Fibroblast of the conjunctiva (primary cell): ENCODE measurements at places on chromosomes 1 and 21.

DNA sequence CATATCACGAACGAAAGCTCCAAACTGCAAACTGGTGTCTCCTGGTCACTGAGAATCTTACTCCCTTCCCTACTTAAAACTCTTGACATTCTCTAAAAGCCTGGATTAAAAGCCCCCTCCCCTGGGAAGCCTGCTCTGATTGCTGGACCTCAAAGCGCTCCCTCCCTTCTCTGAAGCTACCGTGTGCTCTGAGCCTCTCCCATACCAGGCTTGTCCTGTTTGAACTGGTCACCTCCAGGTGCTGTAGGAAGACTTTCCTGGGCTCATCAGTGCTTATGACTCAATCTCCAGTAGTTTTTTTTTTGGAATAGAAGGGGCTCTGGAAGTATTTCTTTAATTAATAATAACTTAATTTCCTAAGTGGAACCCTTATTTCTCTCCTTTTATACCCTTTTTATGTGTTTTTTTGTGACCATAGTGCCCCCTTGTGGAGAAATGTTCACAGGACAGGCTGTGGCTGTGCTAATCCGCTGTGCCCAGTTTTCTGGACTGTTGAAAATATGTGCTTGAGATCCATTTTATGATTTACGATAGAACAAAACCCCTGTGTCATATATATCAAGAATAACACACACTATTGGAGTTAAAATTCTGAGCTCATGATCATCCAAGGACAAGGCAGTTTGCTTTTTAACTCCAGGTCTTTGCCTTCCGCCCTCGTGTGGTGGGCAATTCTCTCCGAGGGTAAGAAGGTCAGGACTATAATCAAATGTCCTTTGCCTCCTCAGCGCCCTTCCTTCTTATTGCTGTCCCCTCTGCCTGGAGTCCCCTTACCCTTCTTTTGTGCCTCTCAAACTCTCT is 16.9 kb downstream of the MTARC1 start:
- no peak for DNase-seq

DNA sequence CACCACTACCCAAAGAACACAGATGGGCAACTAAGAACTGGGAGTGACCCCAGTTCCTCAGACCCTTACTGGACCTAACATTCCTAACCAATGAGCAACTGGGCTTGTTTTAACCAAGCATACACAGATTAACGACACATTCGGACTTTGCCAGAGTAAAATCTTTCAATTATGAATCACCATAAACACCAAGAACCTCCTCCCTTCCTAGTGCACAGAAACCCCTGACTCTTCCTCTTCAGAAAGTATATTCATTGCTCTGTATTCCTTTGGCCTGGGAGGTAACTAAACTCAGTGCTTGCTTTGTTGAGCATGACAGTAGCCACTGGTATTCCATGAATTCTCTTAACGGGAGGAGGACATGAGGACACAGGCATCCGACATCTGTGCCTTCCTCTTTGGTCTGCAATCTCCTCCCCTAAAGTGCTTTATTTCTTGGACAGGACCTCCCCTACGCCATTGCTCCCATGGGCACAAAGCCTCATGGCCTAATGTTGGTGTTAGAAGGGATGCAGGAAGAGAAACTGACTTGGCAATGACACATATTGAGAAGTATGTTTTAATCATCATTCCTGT is 42.7 kb downstream of the SEC16B start:
- DNase-seq: peak; percentile 71

- DNase-seq: no peak
Measured at GRCh38 chr1:40984066-40984465, 4.6 kb downstream of the CTPS1 start.

- DNase-seq: no peak
Measured at GRCh38 chr1:42825036-42825851, 8.0 kb upstream of the SVBP start.

GRCh38 chr1:24178407-24178806 is 8.7 kb downstream of the IFNLR1 start:
- DNase-seq: no peak

DNA sequence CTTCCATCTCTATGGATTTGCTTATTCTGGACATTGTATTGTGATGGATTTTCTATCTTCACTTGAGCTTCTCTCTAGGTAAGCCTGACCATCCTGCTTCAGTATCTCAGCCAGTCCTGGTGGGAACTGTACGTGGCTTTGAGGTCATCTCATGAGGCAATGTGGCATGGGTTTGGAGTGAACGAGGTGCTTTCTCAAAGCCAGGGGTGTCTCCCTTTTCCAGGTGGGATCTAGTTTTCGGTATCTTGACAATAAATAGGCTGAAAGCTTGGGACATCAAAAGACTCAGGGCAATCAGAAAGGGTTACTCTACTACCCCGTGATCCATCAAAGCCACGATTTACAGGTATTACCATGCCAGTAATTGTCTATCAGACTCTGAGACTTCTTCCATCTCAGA is 40.8 kb downstream of the AZIN2 start:
- no peak for DNase-seq

DNA sequence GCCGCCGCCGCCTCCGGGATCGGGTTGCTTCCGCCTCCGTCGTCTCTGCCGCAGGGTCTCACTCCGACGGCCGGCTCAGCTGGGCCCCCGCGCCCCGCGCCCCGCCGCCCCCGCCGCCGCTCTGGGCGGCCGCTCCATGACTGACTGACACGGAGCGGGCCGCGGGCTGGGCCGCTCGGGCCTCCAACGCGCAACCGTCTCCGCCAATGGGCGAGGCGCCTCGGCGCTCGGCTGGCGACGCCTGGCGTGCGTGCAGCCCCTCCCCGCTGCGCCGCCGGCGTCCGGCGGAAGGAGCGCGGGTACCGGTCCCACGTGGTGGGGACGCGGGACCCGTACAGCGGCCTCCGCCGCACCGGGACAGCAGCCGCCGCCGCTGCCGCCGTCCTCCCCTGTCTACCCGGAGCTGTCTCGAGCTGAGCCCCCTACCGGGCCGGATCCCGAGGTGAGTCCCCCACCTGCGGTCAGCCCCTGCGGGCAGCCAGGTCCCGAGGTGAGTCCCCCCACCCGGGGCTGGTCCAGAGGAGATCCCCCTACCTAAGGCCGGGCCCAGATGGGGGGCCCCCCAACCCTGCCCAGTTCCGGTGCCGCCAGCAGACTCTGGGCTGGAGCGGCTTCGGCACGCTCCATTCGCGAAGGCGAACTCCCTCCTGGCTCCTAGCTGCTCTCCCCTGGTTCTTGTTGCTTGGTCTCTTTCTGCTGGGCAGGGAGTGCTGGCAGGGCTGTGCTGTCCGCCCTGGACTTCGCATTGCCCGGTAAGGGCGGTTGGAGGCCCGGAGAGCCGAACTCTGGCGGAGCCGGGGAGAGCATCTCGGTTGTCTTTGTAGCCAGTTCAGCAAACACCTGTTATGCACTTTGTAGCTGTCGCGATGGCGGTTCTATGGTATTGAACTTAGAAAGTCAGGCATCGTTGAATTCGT is at the start of the genes TAF5L and URB2:
Gene TAF5L, minus strand, starts transcription at position 208 of the 917 bp plus-strand sequence. CDS start 11,640 bp downstream, outside the sequence.
Gene URB2, plus strand, starts transcription at position 333 of the 917 bp plus-strand sequence. CDS start 1,387 bp downstream, outside the sequence.
- peak; percentile 68 for DNase-seq

- DNase-seq: peak; percentile 69
Measured at GRCh38 chr1:214660900-214661299, 57.9 kb downstream of the CENPF start.

GRCh38 chr1:183651612-183652011 is 1.5 kb downstream of the APOBEC4 start:
- DNase-seq: no peak

DNA sequence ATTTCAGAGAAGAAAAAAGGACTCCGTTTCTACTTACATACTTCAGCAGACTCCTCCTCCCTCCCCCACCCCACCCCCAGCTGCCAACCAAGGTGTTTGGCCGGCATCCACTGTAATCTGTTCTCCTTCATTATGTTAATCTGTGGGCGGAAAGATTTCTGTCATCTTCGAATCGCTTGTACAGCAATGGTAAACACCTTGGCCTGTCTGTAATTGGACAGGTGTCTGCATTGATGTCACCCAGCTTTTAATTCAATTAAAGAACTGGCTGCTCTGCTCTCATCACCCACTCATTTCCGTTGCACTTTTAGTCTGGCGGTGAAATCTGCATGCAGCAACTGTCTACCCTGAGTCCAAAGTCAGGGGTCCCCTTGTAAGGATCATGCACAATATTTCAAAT is 368.6 kb downstream of the USH2A start:
- no peak for DNase-seq

DNA sequence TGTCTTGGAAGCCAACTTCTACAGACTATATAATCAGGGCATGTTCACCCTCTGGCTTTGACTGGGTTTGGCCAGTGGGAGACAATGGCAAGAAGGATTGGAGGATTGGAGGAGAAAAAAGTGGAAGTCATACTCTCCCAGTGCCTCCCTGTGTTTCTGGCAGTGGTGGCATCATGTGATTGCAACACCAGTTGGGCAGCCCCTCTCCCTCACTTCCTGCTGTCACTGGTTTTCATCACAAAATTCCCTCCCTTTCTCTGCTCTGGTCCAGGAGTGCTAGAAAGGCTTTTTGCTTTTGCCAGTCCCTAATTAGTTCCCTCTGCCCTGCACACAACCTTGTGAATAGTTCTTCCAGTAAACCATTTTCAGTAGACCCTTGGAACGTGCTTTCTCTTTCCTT is 3.7 kb upstream of the QSOX1 start:
- DNase-seq: no peak

- DNase-seq: no peak
Measured at GRCh38 chr1:201594575-201595245, 55.8 kb downstream of the NAV1 start.

DNA sequence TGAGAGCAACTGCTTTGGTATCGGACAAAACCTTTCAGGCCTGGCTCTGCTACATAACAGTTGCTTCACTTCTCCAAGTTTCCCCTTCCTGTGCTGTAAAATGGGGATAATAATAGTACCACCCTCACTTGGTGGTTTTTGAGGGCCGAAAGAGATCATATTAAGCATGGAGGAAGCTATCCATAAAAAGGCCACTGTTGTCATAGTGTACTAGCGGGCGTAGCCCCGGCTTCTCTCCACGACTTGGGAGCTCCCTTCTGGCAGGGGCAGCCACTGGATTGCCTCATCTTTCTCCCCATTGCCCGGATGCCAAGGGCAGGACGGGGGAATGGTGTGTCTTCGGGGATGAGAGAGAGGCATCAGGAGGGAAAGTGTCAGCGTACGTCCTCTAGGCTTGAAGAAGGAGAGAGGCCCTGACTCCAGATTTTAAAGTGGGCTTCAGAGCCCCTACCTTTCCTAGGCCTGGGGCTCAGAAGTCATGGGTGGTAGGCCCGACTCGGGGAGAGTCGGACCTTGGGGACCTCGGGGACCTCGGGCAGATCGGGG is 548 bp upstream of the MFSD2A start:
- DNase-seq: no peak

DNA sequence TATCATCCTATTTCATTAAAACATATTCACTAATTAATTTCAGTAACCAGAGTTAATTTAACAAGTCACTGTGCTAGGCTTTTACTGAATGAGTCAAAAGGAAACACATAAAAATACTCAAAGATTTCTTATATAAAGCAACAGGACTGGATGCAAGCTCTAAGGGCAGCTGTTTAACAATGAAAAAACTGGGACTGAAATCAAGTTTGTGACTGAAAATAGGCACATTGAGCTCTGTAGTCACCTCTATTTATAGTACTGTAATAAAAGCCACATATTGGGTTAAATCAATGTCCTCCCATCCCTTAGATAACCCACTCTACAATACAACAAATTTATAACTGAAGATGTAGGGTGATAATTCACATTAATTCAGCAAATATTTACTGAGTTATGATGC is 52.4 kb downstream of the SMYD3 start:
- DNase-seq: no peak

DNA sequence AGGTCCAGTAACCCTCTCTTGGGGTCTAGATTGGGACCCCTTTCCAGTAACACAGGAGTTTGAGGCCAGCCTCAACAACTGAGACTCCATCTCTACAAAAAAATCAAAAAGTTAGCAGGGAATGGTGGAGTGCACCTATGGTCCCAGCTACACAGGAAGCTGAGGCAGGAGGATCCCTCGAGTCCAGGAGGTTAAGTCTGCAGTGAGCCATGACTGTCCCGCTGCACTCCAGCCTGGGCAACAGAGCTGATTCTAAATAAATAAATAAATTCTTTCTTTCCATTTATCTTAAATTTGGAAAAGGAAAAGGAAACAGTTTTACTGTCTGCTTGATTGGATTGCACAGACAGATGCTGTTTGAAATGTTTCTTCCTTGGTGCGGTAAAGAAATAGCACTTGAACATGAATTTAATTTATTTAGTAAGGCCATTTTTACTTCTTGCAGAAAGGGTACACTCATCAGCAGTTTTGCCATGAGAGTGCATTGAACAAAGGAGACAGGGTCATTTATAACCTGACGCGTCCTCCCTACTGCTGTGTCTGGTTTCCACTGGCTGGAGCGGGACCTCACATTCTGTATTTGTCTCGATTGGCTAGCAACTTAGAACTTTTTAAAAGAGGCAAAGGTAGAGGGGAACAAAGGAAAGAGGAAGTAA is 37.0 kb upstream of the ZNF496 start:
- no peak for DNase-seq

- no peak for DNase-seq
Measured at GRCh38 chr1:28592321-28593071, 431 bp downstream of the RAB42 start.

DNA sequence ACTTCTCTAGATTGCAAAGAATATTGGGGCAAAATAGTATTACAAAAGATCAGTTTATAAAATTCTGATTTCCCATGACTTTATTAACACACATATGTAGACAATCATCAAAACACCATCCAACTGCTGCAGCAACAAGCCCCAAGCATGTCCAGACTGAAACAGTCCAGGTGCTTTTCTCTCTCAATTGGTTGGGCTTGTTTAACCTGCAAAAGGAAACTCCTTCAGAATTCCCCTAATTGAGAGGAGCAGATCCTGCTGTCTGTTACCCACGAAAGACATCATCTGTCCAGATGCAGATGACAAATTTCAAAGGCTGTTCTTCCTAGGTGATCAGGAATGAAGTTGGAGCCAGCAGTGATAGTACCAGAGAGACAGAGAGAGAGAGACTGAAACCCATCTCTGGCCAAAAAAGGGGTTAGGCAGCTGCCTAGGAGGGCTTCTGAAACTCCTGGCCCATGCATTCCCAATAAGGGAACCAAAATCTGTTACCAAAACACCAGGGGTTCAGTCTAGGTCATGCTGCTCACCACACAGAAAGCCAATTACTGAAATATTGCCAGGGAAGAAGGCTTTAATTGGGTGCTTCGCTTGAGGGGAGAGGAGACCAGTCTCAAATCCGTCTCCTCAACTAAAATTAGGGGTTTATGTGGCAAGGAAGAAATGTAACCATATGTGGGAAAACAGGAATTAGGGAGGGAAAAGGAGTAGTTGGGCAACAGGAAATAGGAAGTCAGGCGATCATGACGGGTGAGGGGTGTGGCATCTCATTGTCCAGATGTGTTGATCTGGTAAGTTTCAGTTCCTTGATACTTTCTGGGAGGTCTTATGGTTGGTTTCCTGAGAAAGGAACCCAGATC is 34.7 kb upstream of the RGL1 start:
- no peak for DNase-seq

- DNase-seq: peak; percentile 95
Measured at GRCh38 chr1:59150577-59151386, 146.1 kb upstream of the FGGY start.

GRCh38 chr1:818618-819291 is 105.0 kb upstream of the SAMD11 start:
- no peak for DNase-seq

- no peak for DNase-seq
Measured at GRCh38 chr1:18111605-18112297, 4.2 kb downstream of the IGSF21 start.
